ENCODE measurements at places on chromosomes 16 and 17.

- no peak for DNase-seq
These were observed 22.7 kb downstream of the NQO1 start for GRCh38 chr16:69703638-69704037.

- no peak for DNase-seq
These were observed 454.8 kb upstream of the CDH11 start for GRCh38 chr16:65576631-65577030.

DNA sequence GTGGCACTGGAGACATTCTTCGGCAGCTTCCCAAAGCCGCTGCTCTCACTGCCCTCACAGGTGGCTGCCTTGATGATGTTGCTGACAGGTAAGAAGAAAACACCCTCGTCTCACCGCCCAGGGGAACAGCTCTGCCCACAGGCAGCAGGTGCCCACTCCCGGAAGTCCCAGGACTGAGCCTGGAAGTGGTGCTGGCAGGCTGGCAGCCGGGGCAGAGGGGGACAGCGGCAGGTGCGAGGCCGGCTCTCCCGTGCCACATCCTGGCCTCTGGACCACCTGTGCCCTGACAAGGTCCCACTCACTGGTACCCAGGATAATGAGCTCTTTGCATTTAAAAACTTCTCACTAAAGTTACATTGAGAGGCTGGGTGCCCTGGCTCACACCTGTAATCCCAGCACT lies 20.4 kb downstream of the CEP131 start:
- DNase-seq, result no peak

DNA sequence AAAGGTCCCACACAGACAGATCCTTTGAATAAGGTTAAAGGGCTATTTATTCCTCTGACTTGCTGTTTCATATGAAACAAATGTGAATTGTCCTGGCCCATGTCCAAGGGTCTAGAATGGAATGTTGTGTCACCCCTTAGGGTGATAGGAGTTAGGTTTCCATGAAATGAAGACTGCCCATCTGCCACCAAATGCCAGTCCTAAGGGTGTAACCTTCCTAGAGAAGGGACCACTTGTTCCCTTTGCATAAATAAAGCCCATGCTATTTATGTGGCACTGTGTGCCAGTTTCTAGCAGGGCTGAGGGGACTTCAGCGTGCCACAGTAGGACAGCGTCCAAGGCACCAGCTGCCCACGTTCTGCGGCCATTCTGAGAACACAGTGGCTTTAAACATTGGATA lies 171.3 kb downstream of the ABCA8 start:
- no peak for DNase-seq

DNA sequence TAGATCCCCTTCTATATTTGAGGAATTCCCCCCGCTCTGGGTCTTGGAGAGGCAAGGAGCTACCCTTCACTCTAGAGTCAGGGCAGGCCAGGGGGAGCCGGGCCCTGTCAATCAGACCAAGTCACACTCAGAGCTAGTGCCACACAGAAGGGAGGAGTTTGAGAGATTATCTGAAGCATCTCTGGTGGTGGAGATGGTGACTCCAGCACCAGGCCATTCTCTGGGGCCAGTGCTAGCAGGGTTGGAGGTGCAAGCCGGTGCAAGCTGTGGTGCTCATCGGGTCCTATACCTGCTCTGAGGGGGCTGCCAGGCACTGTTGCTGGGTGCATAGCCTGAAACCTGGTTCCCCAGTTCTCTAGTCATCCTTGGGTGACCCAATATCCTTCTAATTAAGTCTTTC lies 201.2 kb downstream of the COPRS start:
- DNase-seq, result no peak

- DNase-seq, result no peak
These were observed 676 bp downstream of the CPD start for GRCh38 chr17:30379303-30379902.

DNA sequence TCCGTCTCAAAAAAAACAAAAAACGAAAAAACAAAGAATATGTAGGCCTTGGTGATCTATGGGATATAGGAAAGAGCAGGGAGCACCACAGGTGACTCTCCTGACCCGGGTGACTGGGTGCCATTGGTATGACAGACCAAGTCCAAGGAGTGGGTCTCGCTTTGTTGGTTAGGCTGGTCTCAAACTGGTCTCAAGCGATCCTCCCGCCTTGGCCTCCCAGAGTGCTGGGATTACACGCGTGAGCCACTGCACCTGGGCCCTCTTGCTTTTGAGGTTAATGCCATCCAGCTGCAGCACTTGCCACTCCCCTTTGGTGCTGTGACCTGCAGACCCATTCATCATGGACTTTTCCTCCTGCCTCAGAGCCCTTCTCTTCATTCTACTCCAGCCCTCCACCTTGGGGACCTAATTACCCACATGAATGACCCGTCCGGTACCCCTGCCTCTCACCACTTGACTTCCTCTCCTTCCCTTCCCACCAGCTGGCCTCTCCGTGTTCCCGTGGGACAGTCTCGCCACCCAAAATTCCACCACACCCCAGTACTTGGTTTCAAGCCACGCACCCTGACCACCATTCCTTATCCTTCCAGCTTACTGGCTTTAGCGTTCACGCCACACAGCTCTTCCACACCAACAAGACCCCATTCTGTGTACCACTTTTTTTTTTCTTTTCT lies 3.2 kb upstream of the UBE2G1 start:
- DNase-seq, result no peak

DNA sequence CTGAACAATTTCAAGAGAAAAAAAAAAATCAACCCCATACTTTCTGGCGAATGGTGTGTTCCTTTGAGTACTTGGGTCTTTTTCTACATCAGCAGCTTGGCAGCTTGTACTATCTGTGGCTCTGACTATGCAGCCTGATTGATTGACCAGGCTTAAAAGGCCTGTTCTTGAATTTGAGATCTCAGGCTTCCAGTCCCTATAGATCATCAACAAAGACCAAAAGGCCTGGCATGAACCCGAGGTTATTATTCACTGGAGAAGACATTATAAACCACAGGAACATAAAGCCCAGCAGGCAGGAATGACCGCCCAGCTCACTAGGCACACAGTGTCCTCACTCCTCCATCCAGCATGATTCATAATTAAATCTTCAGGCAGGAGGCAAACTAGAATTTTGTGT lies 32.1 kb upstream of the CDH3 start:
- no peak for DNase-seq

DNA sequence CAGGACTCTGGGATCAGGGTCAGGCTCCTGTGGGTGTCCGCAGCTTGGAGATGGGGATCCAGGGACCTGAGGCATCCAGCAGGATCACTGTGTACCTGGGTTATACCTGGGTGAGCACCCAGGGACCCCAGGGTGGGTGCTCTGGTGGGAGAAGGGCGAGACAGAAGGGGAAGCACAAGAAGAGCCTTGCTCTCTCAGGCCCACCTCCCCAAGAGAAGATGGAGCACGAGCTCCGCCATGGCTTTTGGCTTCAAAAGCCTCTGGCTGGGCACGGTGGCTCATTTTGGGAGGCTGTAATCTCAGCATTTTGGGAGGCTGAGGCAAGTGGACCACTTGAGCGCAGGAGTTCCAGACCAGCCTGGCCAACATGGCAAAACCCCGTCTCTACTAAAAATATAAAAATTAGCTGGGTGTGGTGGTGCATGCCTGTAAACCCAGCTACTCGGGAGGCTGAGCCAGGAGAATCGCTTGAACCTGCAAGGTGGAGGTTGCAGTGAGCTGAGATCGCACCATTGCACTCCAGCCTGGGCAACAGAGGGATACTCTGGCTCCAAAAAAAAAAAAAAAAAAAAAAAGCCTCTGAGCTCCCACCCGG lies 8.9 kb downstream of the DRC7 start:
- DNase-seq, result no peak

Measured in stimulated activated CD4-positive, alpha-beta T cell treated with anti-CD3 and anti-CD28 coated beads, Interleukin-12 subunit alpha, Interleukin-12 subunit beta, amount 100 ng/mL, for 48 hours (primary cell).